ENCODE measurements at places on chromosomes 7 and 10. TPM values are rescaled to one million over a fixed set of nuclear protein-coding genes. Genes with fewer than 3 reads are reported as not detected.

- no peak for DNase-seq
These were observed 53.0 kb downstream of the PHF14 start for GRCh38 chr7:11026452-11027359.

DNA sequence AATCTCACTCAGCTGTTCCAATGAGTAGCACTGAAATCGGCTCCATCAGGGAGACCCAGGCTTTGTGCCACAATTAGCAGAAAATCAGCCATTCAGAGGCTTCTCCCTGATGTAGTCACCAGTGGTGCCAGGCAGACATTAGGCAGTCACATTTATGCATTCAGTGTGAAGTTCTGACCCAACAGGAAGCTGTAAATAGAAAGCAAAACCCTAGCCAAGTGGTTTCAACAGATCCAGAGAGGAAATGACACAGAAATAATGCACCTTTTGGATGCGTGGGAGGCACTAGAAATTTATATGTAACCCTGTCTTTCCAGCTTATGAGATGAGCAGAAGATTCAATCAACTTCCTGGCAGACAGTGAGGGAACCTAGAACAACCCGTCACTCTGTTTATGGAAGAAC, 186.4 kb downstream of the PDE1C start:
- DNase-seq = no peak

The SFTPA1 gene
- not detected for total RNA-seq

The CYP3A7 gene
- not detected for total RNA-seq

DNA sequence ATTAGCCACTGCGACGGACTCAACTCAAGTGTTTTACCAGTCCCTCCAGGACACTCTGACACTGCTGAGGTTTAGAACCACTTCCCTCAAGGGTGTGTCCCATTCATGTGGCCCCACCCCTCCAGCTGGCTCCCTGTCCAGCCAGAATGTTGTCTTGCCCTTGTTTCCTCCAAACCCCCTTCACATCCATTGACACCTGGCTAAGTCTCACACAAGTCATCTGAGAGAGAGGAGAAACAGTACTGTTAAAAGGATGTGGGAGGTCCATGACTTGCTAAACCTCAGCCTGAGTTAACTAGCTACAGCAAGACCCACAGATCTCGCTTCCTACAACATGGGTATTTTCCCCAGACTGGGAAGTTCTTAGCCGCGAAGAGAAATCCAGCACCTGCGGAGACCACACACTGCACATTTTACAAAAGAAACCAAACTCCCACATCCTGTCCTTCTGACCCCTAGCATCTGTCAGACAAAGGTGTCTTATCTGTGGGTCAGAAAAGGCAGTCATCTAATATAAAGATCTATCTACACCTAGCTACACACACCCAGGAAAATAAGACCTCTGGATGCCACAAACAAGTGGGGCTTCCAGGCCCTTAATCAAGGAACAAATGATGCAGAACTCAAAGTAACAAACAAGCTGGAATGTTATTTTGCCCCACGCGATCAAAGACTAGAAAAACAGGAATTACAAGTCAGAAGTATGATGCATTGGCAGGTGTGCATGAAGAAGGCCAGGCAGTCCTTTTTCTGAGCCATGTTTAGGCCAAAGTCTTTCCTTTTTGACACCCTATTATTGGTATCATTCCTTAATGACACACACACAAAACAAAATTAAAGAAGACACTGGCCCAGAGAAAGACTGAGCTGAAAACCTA, 13.9 kb downstream of the OSBPL3 start:
- peak; percentile 72 for DNase-seq

Data from PC-9 (cell line).